ENCODE measurements at places on chromosomes 4 and X.

DNA sequence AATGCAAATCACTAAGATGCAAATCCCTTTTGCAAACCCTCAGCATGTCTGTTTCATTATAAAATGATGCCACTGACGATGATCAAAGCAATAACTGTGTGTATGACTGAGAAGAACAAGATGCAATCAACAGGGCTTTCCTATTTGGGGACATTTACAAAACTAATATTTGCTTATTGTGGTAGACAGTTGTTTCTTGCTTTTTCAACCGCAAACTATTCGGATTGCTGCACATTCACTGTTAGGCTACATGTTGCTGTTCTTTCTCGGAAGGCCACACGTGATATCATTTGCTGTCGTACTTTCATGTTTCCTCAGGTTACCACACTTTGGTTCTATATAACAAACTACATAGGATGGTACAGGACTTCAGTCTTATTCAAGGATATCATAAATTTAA is 49.8 kb downstream of the NPY5R start:
- DNase-seq: no peak

DNA sequence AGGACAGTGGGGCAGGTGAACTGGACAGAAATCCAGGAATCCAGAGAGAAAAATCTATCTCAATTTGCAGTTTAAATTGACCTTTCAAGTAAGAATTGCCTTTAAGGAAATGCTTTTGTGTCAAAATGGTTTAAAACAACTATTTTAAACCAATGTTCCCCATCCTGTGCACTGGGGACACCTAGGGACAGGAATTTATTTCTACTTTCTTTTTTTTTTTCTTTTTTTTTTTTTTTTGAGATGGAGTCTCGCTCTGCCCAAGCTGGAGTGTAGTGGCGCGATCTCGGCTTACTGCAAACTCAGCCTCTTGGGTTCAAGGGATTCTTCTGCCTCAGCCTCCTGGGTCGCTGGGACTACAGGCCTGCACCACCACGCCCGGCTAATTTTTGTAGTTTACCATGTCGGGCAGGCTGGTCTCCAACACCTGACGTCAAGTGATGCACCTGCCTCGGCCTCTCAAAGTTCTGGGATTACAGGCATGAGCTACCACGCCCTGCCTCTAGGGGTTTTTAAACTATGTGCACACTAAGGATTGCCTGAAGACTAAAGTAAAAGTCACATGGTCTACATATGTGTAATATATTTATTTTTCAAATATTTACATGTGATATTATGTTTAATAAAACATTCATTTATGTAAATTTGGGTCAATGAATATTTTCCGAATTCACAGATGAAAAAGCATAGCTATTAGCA is 1213.4 kb downstream of the STIM2 start:
- DNase-seq: peak; percentile 20

- peak; percentile 54 for DNase-seq
Measured at GRCh38 chrX:115561605-115562479, 868 bp downstream of the PLS3 start.

GRCh38 chrX:137566746-137567679 is 1.1 kb downstream of the ZIC3 start:
- no peak for DNase-seq

DNA sequence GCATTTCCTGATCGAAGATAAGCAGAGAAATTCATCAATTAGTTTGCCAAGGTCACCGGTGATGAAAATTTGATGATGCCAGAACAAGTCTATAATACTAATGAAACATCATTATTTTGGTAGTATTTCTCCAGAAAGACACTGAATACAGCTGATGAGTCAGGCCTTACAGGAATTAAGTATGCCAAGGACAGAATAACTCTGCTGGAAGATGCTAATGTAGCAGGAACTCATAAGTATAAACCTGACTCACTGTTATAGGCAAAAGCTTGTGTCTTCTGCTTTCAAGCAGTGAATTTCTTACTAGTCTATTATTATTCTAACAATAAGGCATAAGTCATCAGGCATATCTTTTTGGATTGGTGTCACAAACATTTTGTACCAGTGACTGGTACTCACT is 1825.1 kb upstream of the IGFBP7 start:
- DNase-seq: peak; percentile 65

DNA sequence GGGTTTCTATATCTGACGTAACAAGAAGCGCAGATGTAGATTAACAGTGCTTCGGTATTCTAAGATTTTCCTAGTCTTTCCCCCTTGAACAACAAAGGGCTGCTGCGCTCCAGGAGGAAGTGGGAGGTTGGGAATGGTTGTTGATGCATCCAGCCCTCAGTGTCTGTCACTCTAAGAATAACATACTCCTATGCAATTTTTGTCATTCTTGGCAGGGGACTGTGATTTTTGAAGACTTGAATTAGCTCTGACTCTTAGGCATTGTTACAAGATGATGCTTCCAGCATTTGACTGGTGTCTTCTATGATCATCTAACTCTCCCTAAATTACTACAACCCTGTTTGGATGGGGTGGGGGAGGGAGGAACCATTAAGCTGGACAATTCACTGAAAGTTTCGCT is 394.2 kb downstream of the ARHGAP24 start:
- DNase-seq: no peak

- no peak for DNase-seq
Measured at GRCh38 chr4:61320631-61321030, 120.5 kb downstream of the ADGRL3 start.
